ENCODE measurements at places on chromosomes 3 and 15.

- no peak for DNase-seq
Observed at GRCh38 chr15:66214246-66214645, 39.3 kb downstream of the MEGF11 start.

GRCh38 chr3:11618904-11619303 lies 24.8 kb downstream of the VGLL4 start:
- DNase-seq = no peak

- no peak for DNase-seq
Observed at GRCh38 chr3:140924097-140924873, 17.4 kb upstream of the SLC25A36 start.

- DNase-seq = no peak
Observed at GRCh38 chr3:56342475-56342874, 125.8 kb downstream of the ERC2 start.

- no peak for DNase-seq
Observed at GRCh38 chr3:13149330-13150108, 76.3 kb upstream of the IQSEC1 start.

DNA sequence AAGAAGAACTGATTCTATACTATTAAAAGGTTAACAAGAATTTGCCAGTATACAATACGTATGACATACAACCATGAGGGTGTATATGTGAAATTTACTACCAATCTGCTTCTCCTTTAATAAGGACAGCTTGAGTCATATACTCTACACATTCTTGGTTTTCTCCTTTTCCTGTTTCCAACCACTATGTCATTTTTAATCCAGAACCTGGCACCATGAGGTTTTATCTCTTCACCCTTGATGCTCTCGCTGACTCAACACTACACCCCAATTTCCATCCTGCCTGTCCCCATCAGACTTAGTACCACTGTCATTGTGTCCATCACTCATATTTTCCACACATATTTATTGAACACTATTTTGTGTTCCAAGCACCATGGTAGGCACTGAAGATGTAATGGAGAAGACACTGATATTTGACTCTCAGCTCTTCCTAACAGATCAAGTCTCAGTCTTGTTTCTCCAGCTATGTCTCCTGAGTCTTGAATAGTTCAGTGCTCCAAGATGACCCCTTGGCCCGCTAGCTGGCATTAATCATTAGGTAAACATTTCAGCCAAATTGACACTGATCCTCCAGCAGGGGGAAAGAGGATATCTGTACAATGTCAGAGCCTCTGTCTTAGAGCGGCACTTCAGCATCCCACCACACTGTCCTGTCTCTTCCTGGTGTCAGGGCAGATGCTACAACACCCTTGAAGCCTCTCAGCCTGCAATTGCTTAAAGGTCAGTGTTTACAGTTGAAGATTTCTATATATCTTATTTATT lies 11.2 kb upstream of the COL8A1 start:
- DNase-seq = no peak

DNA sequence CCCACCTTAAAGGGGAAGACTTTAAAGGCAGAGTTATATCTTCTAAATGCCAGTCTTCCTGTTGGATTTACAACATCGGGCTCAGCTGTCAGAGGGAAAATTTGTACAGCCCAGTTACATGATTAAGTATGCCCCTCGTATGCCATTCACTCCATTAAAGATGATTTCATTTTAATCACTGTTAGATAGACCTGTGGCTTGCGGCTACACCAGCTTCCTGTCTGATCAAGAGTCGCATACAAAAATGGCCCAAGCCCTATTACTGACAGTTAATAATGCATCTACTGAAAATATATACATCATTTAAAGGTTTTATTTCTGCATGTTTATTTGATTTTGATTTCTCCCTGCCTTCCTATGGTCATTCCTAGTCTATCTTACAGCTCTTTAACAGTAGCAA lies 7.1 kb downstream of the EIF4E3 start:
- no peak for DNase-seq

- DNase-seq = no peak
Observed at GRCh38 chr3:39905788-39906187, 96.4 kb downstream of the MYRIP start.

DNA sequence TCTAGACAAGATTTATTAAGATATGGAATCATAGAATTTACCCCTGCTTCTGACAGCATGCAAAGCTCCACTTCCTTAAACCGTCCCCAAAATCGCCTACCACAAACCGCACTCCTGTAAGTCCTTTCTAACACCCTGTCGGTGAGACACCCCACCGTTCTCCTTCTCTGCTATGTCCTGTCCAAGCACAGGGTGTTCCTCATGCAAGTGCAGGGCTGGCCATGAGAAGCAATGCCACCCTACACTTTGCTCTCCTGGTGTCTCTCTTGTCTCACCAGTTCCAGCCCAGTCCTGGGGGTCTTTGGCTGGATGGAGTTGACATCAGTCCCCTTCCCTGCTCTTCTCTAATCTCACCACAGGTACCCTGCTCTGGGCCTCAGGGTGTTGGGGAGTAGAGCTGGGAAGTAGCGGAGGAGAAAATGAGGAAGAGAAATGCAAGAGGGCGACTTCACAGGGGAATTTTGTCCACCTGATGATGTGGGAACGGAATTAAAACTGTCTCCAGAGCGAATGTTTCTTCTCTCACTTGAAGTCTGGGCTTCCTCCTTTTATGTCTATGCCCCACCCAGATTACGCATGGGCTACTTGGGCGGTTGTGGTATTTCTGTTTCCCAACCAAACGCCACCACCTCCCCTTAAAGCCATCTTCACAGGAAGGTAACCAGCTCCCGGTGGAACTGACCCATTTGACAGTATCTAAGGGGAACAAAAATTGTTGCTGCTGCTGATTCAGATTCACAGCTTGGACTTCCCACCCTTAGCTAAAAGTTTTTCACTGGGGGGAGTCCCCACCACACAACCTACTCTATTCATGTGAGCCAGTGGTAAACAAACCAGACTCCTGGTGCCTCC lies 49.9 kb downstream of the CASR start:
- no peak for DNase-seq

- no peak for DNase-seq
Observed at GRCh38 chr3:32452009-32452408, 50.6 kb downstream of the CMTM6 start.

- DNase-seq = no peak
Observed at GRCh38 chr15:69624155-69624520, 171.5 kb downstream of the RPLP1 start.

- no peak for DNase-seq
Observed at GRCh38 chr3:49899815-49900214, 3.9 kb downstream of the MST1R start.

GRCh38 chr3:79366414-79366813 lies 401.4 kb downstream of the ROBO1 start:
- DNase-seq = no peak

- DNase-seq = no peak
Observed at GRCh38 chr3:66177026-66177425, 43.8 kb upstream of the SLC25A26 start.

- no peak for DNase-seq
Observed at GRCh38 chr15:60582370-60583036, 103.6 kb upstream of the ICE2 start.

- no peak for DNase-seq
Observed at GRCh38 chr3:81013360-81013759, 748.1 kb downstream of the GBE1 start.

- DNase-seq = no peak
Observed at GRCh38 chr3:61899700-61900462, 338.5 kb downstream of the PTPRG start.

All from amniotic stem cell (primary cell).